ENCODE measurements at places on chromosomes 4 and X.

- DNase-seq, result no peak
These were observed 49.2 kb upstream of the DDX53 start for GRCh38 chrX:22950269-22951266.

- no peak for DNase-seq
These were observed 9.2 kb downstream of the IRAK1 start for GRCh38 chrX:154010330-154011087.

GRCh38 chrX:25941087-25941486 is 197.1 kb upstream of the MAGEB18 start:
- no peak for DNase-seq

DNA sequence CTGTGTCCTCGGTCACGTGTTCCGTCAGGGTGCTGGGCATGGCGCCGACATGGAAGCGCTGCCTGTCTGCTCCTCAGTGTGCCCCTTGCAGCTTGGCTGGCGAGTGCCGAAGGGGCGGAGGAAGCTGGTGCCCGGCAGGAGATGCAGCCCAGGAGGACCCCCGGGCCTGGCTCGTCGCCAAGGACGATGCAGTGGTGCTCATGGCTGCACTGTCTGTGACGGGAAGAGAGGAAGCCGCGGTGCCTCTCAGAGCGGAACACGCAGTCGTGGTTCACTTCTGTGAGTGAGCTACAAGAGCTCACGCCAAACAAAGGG is 38.1 kb downstream of the FGFRL1 start:
- DNase-seq, result no peak

DNA sequence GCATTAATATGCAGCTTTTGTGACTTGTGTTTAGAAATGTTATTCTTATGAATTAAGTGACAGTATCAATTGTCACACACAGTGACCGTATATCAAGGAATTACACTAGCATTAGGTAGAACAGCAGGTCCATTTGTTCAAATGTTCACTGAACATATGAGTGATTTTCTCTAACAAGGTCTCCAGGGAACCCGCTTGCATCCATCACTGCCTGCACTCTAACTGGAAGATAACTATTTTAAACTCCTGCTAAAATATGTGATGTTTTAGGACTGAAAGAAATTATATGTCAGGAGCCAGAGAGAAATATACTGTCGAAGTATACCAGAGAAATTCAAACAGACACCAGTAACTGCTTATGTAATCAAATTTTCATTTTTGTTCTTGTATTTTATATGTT is 1395.7 kb downstream of the PCDH18 start:
- DNase-seq, result no peak

DNA sequence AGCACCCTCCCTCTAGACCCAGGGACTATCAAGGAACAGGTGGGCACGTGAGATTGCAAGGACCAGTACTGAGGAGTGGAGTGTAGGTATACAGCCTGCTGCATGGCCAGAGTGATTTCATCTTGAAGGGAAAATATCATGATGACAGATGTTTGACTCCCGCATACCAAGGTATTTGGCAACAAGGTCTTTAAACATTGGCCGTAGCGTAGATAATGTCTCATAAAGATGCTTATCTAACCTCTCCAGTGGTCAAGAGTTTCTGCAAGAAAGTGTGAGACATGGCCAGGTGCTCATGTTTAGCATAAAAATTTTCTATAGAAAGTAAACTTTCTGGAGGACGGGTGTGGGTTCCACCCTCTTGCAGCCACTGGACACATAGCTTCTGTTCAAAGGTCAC is 18.7 kb upstream of the ZNF630 start:
- no peak for DNase-seq

GRCh38 chr4:56048702-56049431 is 100.1 kb downstream of the CEP135 start:
- peak; percentile 76 for DNase-seq

GRCh38 chr4:116099596-116099995 is 985.8 kb downstream of the TRAM1L1 start:
- no peak for DNase-seq

DNA sequence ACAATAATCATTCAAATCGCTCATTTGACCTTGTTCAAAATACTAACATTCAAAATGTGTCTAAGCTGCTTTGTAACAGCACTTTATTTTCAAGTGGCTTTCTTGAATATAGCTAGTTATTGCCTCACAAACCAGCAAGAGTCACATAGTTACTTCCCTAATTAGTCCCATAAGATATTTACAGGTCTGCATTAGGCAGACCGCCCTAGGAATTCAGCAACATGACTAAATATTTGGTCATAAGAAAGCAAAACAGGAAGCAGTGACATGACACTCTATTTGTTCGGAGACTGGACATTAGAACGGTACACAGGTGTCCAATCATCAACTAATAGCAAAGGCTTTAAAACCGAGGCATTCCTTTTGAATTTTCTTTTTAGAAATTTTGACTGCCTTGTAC is 262.0 kb downstream of the COL25A1 start:
- no peak for DNase-seq

- DNase-seq, result no peak
These were observed 219.8 kb downstream of the TLL1 start for GRCh38 chr4:166092797-166093290.

- peak; percentile 95 for DNase-seq
These were observed 509.6 kb upstream of the DIPK2B start for GRCh38 chrX:45710081-45710801.

DNA sequence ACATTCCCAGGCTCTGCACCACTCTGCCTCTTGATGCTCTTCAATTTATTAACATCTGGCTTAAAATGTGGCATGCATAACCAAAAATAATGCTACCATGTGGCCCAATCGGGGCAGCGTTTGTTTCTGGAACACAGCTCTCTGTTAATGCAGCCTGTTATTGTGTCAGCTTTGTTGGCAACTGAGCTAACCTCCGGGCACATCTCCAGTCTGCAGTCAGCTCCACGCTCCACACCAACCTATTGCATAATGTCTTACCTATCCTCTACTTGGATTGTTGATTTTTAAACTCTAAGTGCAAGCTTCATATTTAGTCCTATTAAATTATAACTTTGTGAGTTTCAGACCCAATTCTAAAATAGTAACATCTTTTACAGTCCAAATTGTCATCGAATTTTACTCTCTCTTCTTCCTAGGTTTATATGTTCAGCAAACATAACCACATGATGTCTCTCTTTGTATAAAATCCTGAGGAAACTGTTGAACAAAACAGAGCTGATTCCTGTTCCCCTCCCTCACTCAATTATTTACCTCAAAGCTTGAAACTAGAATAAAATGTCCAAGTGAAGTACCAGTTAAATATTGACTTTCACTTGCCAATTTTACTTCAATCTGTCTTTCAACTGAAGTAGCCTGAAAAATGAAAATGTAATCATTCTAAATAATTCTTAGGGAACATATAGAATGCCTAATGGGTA is 92.2 kb upstream of the RAPGEF2 start:
- no peak for DNase-seq

GRCh38 chrX:136708348-136708747 is 60.4 kb downstream of the CD40LG start:
- DNase-seq, result no peak

- DNase-seq, result peak; percentile 27
These were observed 15.2 kb downstream of the HSD17B11 start for GRCh38 chr4:87375719-87376291.

- no peak for DNase-seq
These were observed 728 bp downstream of the DCAF12L2 start for GRCh38 chrX:126165401-126165720.

DNA sequence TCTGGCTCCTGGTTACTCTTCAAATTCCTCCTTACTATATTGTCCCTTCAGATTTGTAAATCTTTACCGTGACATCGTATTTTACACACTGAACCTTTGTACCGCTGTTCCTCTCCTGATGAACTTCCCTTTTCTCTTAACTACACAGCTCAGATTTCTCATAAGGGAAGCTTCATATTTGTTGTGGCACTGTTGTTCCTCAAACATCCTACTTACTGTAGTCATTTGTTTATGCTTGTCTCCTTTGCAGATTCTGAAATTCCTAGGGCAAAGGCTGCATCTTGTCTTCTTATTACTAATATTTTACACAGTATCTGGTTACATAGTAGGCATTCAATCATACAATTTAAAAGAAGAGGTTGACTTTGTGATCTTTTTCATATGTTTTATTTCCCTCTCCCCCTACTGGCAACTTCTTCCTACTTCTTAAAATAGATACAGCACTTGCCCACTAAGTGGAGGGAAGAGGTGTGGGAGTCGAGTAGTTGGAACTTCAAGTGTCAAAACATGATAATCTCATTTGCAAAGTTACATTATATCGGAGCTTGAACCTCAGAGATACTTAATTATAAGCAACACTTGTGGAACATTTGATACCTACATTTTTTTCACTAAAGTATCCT is 50.0 kb downstream of the TET2 start:
- DNase-seq, result no peak

All from activated CD4-positive, alpha-beta T cell treated with anti-CD3 and anti-CD28 coated beads, Interleukin-10, Interleukin-2, amounts not matched to agents 100 ng/mL and 50 ng/mL, durations not matched to agents 16 hours and 8 hours (primary cell).